ENCODE measurements at places on chromosomes 7 and 10. TPM values are rescaled to one million over a fixed set of nuclear protein-coding genes. Genes with fewer than 3 reads are reported as not detected.

Gene SCART1
- polyA plus RNA-seq: 3.7 TPM

Gene HABP2
- polyA plus RNA-seq: 1.6 TPM

Gene LIPK
- not detected for polyA plus RNA-seq

Gene AKR1C1
- polyA plus RNA-seq: 17.9 TPM

DNA sequence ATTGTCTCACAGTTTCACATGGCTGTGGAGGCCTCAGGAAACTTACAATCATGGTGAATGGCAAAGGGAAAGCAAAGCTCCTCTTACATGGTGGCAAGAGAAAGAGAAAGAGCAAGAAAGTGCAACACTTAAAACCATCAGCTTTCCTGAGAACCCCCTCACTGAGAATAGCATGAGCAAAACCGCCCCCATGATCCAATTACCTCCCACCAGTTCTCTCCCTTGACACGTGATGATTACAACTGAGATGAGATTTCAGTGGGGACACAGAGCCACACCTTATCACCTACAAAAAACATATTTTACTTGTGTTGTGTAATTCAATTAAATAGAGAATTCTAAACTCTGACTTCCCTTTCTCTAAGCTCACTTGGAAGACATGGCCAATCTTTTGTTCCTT lies 80.2 kb downstream of the SEMA3C start:
- no peak for DNase-seq

DNA sequence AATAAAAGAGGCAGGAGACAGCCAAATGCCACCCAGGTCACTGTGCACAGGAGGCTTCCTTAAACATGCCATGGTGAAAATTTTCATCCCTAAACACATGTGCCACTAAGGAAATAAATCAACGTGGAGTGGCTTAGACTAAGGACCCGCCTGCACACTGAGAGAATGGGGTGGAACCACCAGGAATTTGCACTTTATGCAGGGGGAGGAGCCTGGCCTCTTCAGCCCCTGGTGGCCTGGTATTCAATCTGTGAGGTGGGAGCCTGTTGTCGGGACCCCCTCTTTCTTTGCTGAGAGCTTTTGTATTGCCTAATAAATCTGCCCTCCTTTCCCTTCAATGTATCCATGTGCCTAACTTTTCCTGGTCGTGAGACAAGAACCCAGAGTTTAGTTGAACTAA lies 204.6 kb upstream of the NRP1 start:
- DNase-seq: no peak

DNA sequence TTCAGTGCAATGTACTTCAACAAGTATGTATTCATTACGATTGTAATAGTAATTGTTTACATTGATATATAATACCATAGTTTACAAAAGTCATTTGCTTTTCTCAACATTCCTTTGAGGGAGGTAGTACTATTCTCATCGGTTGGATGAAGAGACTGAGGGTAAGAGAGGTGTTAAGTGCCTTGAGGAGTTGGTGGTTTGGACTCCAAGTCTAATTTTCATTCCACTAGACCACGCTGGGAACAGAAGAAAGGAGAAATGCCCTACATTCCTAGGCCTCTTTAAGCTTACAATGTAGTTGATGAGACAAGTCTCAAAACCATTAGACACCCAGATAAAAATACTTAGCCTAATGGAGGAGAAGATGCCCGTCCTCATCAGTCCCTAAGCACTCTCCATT lies 28.6 kb downstream of the CDK1 start:
- DNase-seq: no peak

DNA sequence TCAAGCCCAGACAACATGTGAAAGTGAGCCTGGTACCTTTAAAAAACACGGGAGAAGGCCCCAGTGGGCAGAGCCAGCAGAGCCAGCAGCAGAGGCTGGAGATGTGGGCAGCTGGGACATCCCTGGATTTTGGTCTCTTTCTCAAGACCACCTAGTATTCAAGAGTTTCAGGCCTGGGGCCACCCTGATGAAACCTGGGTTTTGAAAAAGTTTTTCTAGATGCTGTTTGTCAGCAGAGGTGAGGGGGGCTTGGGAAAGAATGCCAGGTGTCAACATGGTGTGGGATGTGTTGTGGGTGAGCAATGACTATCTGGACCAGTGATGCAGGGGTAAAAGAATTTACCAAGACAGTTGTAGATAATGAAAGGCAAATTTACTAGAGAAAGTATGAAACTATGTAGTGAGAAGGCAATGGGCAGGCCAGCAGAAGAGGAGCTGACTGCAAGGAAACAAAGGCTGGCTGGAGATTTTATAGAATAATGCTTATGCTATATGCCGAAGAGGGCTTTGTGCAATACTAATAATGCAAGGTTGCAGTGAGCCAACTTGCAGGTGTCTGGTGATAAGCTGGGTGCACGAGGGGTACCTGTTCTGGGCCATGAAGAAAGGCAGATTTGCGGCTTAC lies 28.1 kb upstream of the PLEKHA1 start:
- no peak for DNase-seq

DNA sequence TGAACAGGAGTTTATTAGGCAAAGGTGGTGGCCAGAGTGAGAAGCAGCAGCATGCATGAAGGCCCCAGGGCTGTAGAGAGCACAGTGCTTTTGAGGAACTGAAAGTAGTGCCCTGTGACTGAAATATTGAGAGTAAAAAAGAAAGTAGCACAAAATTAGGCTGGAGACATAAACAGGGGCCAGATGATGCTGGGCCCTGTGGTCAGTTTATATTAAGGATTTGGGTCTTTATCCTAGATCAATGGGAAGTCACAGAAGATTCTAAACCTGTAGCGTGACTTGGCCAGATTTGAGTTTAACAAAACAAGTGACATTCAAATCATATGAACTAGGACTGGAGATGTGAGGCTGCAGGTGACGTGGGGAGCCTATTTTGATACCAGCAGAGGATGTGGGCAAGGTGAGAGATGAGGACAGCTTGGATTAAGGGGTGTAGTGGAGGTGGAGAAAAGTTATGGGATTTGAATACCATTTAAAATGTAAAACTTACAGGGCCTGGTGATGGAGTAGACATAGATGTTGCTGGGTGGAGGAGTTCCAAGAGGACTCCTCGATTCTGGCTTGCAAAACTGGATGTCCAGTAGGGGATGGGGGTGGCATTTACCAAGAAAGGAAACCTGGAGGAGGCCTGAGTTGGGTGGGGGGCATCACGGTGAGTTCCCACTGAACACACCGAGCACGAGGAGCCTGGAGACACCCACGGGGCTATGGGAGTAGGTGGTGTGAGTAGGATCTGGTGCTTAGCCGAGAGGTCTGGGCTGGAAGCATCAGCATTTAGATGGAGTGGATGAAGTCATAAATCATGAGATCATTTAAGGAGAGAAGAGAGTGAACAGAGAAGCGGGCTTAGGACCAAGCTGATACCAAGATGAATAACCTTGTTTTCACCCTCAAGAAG lies 52.8 kb downstream of the HHEX start:
- no peak for DNase-seq

DNA sequence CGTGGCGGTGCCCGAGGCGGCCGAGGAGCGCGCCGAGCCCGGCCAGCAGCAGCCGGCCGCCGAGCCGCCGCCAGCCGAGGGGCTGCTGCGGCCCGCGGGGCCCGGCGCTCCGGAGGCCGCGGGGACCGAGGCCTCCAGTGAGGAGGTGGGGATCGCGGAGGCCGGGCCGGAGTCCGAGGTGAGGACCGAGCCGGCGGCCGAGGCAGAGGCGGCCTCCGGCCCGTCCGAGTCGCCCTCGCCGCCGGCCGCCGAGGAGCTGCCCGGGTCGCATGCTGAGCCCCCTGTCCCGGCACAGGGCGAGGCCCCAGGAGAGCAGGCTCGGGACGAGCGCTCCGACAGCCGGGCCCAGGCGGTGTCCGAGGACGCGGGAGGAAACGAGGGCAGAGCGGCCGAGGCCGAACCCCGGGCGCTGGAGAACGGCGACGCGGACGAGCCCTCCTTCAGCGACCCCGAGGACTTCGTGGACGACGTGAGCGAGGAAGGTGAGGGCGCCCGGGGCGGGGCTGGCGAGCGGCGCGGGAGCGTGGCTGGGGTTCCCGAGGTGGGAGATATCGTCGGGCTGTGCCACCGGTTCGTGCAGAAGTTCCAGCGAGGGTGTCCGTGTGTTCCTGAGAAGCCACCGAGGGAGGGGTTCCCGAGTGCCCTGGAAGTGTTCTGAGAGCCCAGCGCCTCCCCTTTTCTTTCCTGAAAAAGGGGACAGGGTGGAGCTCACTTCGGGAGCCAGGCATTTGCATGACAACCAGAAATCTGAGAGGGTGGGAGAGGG lies 495 bp downstream of the EIF3B start:
- no peak for DNase-seq

GRCh38 chr10:132560241-132560731 lies 22.7 kb downstream of the INPP5A start:
- no peak for DNase-seq

- DNase-seq: no peak
Observed at GRCh38 chr7:72219500-72219899, 192.6 kb downstream of the CALN1 start.

DNA sequence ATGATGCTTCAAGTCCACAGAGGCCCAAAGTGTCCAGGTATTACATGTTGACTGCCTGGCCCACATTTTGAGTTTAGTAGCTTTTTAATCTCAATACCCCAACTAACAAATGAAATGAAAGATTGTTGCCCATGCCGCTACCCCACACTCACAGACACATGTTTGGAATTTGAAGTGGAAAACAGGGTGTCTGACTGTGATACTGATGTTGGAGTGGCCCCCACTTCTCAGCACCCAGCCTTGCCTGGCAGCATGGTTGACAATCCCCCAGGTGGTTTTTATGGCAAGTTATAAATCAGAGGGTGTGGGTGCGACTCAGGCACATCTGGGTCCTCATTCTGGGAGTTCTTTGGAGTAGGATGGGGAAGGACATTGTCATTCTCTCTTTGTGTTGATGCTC lies 314.7 kb upstream of the ZNF32 start:
- DNase-seq: no peak

- DNase-seq: no peak
Observed at GRCh38 chr10:22611425-22612115, 102.8 kb downstream of the PIP4K2A start.

- no peak for DNase-seq
Observed at GRCh38 chr10:36114141-36114540, 472.0 kb upstream of the FZD8 start.

DNA sequence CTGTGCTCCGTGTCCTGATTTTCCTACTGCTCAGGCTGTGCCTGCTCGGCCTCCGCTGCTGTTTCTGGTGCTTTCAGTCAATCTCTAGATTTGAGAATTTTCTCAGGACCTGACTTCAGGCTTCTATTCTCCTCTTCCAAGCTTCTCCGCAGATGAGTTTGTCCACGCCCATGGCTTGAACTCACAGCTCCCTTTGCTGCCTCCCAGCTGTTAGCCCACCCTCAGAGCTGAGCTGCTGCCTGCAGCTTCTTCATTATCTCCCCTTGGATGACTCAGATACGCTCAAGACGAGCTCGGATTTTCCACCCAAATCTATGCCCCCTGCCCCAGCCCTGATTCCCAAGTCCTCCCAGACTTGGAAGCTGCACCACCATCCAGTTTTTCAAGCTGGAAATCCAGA lies 104.7 kb downstream of the FGFR2 start:
- DNase-seq: no peak

All from left renal cortex interstitium (tissue), 4 donors.